ENCODE measurements at places on chromosomes 7 and 10.

GRCh38 chr10:88120599-88121333 lies 257.3 kb downstream of the PTEN start:
- DNase-seq = no peak

DNA sequence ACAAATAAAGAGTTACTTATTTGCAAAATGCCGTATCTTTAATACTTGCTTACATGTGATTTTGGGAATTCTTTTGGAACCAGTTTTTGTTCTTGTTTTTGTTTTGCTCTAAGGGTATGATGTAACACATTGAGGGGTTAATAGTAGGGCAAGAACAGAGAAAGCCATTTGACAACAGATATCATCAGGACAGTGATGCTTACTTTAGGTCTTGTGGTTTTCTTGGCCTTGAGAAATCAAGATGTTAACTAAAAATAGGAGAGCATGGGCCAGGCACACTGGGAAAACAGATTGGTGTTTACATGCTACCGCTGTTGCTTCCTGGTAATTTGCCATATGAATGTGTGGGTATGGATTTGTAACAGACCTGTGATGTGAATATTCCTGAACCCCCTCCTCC lies 3.7 kb downstream of the SAMD8 start:
- no peak for DNase-seq

DNA sequence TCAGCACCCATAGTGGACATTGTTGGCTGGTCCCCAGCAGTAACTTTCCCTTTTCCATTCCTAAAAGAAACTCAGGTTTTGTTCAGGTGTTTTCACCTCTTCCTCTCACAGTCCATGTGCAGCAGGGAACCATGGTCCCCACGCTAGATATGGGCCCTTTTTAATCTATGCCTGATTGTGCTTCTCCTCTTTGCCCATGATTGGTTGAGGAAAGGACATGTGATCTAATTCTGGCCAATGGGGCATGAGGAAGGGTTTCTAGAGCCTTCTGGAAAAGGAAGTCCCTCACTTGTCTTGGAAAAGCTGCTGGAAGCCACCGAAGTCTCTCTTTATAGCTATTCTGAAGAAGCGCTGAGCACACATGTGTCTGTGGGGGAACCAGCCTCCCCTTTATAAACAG lies 330.7 kb downstream of the ACTR3B start:
- DNase-seq = no peak

- DNase-seq = no peak
Observed at GRCh38 chr10:44647877-44648542, 263.1 kb upstream of the CXCL12 start.

DNA sequence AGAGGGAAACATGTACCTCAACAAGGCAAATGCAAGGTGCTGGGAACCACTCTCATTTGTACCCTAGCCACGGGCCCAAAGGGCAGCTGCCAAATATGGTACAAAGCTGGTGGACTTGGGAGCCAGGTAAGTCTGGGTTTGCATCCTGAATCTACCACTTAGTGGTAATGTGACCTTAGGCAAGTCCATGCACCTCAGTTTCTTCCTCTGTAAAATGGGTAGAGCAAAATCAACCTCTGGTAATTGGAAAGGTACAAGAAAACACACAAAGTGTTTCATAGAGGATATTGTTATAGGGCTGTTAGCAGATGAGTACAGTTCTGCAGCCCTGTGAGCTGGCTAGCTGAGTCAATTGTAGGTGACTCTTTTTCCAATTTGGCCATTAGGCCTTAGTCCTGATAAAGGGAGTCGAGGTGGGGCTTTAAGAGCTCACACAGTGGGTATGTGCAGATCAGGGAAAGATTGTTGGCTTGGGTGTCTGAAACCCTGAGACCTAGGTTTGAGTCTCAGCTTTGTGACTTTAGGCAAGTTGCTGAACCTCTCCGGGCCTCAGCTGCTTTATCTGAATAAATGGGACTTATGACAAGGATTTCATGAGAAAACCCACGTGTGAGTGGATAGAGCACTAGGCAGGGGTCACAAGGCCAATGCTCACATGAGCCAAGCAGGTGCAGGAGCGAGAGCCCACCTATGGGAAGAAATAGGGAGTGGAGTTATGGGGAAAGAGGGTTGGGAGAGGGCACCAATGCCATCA lies 121.3 kb upstream of the GDF10 start:
- DNase-seq = no peak
